ENCODE measurements at places on chromosomes 4 and X.

GRCh38 chrX:129875669-129876068 is 30.3 kb upstream of the UTP14A start:
- no peak for DNase-seq

DNA sequence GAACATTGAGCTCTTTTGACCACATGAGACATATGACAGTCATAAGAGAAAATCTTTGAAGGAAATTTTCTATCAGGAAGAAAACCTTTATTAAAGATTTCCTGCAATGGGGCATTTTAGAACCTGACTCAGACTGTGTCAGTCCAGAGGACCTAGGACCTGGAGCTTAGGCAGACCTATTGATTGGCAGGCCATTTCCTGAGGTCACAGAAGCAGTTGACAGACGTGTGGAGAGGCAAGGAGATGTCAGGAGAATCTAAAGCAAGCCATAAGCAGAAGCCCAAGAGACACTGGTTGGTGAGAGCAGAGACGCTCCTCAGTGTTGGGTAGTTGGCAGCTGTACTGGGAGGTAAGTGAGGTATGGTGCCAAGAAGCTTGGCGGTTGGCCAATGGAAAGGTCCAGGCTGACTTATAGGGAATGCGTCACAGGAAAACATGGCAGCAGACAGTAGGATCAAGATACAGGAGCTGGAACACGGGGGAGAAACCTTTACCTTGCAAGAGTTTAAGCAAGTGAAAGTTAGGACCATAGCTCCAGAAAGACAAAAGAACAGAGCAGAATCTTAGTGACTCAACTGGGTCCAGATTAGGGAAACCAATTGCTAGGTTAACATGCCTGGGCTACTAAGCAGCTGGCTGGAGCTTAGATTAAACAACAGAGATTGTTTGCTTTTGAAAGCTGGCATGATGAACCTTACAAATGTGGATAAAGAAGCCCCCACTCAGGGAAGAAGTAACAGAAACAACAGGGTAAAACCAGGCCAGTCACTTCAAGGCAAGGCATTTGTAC is 18.6 kb downstream of the PALLD start:
- DNase-seq, result no peak

GRCh38 chr4:124593494-124593893 is 119.0 kb downstream of the ANKRD50 start:
- no peak for DNase-seq

- peak; percentile 45 for DNase-seq
Observed at GRCh38 chrX:120145295-120145925, 13.0 kb upstream of the RHOXF2 start.

DNA sequence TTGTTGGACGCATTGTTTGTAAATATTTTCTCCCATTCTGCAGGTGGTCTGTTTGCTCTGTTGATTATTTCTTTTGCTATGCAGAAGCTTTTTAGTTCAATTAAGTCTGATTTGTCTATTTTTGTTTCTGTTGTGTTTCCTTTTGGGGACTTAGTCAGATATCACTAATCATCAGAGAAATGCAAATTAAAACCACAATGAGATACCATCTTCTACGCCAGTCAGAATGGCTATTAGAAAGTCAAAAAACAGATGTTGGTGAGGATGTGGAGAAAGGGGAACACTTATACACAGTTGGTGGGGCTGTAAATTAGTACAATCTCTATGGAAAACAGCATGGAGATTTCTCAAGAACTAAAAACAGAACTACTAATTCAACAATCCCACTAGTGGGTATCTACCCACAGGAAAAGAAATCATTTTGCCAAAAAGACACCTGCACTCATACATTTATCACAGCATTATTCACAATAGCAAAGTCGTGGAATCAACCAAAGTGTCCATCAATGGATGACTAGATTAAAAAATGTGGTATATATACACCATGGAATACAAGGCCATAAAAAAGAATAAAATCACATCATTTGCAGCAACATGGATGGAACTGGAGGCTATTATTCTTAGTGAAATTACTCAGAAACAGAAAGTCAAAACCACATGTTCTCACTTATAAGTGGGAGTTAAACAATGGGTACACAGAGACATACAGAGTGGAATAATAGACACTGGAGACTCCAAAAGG is 8.1 kb downstream of the COQ2 start:
- DNase-seq, result peak; percentile 68

DNA sequence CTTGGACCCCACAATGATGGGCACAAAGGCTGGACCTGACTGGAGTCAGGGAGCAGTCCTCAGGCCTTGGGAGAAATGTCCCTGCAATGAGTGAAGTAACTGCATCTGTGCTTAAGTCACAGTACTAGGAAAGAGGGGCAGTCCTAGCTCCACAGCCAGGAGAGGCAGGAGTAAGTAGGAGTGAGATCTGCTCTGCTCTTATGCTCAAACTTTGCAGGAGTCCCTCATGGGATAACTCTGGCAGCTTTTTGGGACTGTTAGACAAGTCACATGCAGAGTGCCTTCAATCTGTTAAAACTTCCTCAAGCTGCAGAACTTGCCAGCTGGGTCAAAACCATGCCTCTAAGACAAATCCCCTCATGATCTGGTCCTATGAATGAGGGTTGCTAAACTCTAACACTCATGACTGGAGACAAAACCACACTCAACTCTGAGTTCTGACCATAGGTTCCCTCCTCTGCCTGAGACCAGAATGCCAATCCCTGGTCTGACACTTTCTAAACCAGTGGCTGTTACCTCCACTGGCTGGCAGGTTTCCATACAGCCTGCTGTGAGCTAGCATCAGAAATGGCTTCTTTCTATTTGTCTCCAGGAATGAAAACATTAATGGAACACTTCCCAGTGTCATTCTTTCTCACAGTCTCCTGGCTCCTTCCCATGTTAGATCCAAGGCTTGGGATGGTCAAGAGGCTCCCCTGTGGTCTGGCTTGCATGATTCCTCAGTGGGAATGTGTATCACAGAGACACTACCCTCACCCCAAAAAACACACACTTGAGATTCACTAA is 819.3 kb downstream of the PCDH7 start:
- DNase-seq, result no peak

Data from hematopoietic multipotent progenitor cell treated with erythropoietin and hydrocortisone succinate and interleukin-3 and kit ligand, for 4 days (in vitro differentiated cells).